ENCODE measurements at places on chromosomes 6 and 20. TPM values are rescaled to one million over a fixed set of nuclear protein-coding genes. Genes with fewer than 3 reads are reported as not detected.
A peak's percentile ranks its signal among the peaks of the same experiment; 100 is the strongest.

- DNase-seq: no peak
Observed at GRCh38 chr6:153801917-153802316, 237.1 kb upstream of the OPRM1 start.

DNA sequence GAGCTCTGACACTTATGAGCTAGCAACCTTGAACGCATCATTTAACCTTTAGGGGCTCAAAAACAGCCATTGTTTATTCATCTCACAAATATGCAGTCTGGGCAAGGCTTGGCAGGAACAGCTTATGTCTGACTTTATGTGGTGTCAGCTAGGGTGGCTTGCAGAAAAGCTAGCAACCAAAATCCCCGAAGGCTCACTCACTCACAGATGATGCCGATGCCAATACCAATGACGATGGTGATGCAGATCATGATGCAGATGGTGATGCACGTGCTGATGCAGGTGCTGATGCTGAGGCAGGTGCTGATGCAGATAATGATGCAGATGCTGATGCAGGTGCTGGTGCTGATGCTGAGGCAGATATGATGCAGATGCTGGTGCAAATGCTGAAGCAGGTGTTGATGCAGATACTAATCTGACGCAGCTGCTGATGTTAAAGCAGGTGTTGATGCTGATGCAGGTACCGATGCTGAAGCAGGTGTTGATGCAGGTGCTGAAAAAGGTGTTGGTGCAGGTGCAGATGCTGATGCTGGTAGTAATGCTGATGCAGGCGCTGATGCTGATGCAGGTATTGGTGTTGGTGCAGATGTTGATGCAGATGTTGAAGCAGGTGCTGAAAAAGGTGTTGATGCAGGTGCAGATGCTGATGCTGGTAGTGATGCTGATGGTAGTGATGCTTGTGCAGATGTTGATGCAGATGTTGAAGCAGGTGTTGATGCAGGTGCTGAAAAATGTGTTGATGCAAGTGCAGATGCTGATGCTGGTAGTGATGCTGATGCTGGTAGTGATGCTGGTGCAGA lies 195.6 kb downstream of the NFATC2 start:
- DNase-seq: no peak

DNA sequence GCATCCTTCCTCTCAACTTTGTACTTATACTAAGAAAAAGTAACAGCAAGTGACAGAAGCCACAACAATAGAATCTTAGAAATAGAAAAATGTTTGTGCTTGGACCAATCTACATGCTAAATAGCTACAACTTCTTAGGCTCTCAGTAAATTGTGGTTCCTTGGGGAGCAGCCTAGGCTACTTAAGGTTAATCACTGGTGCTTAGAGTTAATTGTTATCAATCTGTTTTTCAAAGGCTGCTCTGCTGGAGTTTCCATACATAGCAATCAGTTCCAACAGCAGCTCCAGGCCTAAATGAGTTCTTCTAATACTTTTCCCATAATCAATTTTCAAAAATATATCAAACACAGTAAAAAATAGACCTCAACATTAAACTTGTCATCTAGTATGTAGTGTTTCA lies 571.4 kb downstream of the EPHA7 start:
- no peak for DNase-seq

- no peak for DNase-seq
Observed at GRCh38 chr6:46453216-46453615, 38.0 kb downstream of the RCAN2 start.

- DNase-seq: no peak
Observed at GRCh38 chr6:19415605-19416326, 421.4 kb upstream of the ID4 start.

- DNase-seq: no peak
Observed at GRCh38 chr6:87312860-87313259, 9.5 kb upstream of the SMIM8 start.

DNA sequence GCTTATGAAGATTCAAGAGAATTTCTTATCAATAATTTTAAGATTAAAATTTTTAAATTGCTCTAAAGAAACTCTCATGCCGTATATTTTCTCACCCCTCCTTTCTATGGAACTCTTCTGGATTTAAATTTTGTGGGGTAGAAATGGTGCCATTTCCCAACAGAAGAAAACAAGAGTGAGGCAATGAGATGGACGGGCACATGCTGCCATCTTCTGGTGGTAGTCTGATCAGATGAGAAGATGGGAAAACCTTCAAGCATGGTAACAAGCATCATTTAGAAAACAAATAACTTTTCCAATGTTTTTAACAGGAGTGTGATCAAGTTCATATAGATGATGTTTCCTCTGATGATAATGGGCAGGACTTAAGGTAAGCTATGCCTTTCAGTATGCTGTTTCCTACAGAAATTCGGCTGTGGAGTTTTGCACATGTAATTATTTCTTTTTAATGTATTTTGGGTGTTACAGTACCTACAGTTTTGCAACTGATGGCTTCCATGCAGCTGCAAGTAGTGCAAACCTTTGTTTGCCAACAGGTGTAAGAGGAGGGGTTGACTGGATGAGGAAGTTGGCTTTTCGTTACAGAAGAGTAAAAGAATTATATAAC lies 271.4 kb downstream of the EYA4 start:
- peak; percentile 49 for DNase-seq

DNA sequence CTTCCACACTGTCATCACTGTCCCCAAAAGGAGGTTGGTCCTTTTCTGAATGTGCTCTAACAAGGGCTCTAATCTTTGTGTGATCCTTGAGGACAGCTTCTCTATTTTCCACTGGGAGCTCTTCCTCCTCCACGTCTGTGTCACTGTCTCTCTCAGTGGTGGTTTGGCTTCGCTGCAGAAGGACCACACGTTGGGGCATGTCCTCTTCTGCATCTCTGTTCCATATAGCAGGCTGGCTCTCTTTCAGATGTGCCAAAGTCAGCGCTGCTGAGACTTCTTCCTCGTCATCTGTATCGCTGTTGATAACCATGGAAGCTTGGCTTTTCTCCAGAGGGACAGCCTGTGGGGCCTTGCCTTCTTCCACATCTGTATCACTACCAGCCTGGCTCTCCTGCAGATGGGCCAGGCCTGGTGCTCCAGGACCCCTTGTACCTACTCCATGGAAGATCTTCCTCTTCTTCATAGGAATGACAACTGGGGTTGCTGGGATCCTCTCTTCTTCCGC lies 4.6 kb downstream of the MDC1 start:
- DNase-seq: no peak

DNA sequence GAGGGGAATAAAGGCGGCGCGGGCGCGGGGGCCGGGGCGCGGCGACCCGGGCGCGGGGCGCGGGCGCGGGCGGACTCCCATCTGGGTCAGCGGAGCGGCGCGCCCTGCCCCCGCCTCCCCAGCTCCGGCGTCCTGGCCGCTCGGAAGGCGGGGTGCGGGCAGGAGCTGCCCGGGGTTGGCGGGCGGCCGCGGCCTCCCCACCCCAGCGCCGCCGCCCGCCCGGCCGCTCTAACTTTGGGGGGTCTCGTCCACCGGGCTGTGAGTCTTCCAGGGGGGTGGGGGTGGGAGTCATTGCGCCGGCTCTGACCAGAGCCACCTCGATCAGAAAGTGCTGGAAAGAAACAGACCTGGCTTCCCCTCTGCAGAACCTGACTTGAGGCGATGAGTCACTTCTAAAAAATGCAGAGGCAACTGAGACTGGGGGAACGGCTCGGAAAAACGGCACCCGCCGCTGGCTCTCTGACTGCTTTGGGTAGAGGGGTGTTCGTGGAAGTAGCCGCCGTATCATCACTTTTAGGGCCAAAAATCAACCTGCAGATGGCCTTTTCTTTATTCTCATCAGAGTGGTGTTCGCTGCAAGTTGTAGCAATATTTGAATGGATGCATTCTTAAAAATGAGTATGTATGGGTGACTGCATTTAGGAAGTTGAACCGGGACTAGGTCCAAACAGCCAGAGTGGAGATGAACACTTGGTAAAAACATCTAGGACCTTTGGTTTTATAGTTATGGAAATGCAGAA lies 667 bp downstream of the CAP2 start:
- DNase-seq: peak; percentile 54

- DNase-seq: no peak
Observed at GRCh38 chr6:43924222-43924702, 154.3 kb downstream of the VEGFA start.

DNA sequence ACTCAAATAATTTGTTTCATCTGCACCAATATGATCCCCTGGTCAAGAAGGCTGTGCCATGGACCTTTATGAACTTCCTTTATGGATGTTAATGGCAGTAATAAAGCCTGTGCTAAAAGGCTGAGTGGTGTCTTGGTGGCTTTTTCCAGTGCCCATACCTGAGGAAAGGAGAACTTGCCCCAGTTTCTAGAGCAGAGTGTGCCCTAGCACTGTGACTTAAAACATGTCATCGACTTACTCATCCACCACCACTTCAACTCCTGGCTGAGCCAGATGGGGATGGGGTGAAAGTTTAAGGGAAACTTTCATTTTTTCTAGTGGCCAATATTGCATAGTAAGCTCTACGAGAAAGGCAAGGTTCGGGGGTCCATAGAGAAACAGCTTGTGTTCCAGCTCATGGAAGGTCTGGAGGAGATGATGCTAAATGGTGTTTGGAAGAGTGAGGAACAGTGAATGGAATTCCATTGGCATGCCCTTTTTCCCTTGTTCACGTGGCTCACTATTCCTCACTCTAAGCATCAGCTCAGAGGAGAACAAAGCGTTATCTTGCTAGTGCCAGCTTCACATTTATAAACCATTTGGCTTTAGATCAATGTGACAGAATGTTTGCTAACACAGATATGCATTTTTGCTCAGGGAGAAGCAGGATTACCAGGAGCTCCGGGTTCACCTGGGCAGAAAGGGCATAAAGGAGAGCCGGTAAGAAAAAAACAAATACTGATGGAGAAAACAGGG lies 71.2 kb downstream of the COL19A1 start:
- DNase-seq: no peak

DNA sequence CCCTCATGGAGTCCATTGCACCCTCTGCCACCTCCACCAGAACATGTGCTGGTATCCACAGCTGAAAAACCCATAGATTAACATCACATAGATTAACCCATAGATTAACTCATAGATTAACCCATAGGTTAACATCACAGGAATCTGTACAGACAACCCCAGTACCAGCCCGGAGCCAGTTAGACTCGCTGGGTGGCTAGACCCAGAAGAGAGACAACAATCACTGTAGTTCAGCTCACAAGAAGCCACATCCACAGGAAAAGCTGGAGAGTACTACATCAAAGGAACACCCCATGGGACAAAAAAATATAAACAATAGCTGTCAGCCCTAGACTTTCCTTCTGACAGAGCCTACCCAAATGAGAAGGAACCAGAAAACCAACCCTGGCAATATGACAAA lies 25.1 kb downstream of the SERPINB9 start:
- DNase-seq: no peak

DNA sequence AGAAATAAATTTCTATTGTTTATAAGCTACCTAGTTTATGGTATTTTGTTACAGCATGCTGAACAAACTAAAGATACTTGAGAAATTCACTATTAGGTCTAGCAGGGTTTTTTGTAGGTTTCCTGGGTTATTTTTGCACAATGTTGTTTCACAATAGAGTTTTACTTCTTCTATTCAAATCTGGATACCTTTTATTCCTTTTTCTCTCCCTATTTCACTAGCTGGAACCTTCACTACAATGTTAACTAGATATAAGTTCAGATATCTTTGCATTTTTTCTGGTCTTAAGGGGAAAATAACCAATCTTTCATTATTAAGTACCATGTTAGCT lies 237.7 kb upstream of the CITED2 start:
- no peak for DNase-seq

DNA sequence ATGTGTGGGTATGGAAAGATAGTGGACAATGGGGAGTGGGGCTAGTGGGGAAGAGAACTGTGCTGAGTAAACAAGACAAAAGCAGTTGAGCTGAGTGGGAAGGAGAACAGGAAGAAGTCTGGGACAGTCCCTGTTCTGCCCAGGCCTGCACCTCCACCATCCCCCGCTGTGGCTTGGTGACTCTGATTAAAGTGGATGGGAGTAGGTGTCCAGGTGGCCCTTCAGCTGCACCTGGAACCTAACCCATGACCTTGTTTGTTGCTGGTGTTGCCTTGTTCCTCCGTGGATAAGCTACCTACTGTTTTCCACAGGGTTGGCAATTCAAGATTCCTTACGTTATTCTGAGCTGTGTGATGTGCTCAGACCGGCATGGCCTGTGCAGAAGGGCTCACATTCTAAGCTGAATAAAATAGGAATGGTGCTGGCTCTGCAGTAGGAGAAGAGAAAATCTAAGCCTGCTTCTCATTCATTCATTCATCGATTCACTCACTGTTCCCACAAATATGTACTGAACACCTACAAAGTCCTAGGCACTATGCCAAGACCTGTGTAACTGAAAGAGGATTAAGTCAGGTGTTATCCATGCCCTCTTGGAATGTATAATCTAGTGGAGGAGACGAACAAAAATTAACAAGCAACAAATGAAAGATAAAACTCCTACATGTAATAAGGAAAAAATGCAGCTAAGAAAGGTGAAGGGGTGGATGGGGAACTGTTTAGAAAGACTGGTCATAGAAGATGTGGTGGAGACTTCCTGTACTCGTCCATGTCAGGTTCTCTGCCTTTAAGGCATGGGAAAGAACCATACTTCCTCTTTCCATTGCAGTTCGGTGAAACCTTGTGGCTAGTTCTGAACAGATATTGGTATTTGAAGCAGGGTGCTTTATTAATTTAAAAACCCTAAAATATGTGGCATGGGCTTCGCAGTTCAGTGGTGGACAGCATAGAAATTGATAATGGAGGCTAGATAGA lies 10.1 kb upstream of the CALHM6 start:
- no peak for DNase-seq

DNA sequence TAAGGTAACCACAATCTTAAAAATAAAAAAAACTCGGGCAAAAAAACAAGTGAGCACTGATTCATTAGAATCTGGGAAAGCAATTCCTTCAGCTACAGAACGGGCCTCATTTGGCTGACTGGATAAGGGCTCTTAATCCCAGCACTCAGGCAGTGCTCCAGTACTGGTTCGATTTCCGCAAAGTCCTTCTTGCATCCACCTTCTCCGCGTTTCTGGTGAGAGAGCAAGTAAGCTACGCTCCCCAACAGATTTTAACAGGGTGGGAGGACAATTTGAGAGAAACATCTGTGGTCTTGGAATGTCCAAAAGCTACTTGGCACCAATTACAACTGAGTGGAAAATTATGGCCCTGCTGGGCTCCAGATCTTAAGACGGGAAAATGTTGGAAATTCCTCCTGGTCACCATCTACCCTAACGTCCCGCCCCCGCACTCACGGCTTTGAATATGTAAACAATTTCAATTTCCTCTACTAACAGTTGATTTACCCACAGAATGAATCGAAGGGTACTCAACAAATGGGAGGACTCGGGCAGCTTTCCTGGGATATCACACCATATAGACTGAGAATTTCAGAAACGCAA lies 18.1 kb upstream of the ZSCAN9 start:
- DNase-seq: no peak

SYCP2L gene
- polyA plus RNA-seq: 4.0 TPM

SMLR1 gene
- polyA plus RNA-seq: 0.05 TPM

MAD2L1BP gene
- 14.6 TPM for polyA plus RNA-seq

SLC17A9 gene
- 14.5 TPM for polyA plus RNA-seq

MROH8 gene
- polyA plus RNA-seq: 3.8 TPM

CRISP2 gene
- not detected for polyA plus RNA-seq

ULBP1 gene
- polyA plus RNA-seq: not detected

TMEM242 gene
- 12.5 TPM for polyA plus RNA-seq

WFDC5 gene
- not detected for polyA plus RNA-seq

MLN gene
- polyA plus RNA-seq: not detected

KIF25 gene
- 0.74 TPM for polyA plus RNA-seq

ESR1 gene
- 4.4 TPM for polyA plus RNA-seq

GPR6 gene
- not detected for polyA plus RNA-seq

Measured in muscle of arm (tissue), 14 donors.